G401 (cell line): ENCODE measurements at places on chromosomes 5 and 9. TPM values are rescaled to one million over a fixed set of nuclear protein-coding genes. Genes with fewer than 3 reads are reported as not detected.

DNA sequence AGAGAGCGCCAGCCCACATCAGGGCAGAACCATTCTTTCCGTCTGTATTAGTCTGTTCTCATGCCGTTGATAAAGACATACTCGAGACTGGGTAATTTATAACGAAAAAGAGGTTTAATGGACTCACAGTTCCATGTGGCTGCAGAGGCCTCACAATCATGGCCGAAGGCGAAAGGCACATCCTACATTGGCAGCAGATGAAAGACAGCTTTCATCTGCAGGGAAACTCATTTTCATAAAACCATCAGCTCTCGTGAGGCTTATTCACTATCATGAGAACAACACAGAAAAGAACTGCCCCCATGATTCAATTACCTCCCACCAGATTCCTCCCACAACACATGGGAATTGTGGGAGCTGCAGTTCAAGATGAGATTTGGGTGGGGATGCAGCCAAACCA lies 4.7 kb upstream of the FSD1L start:
- no peak for DNase-seq

GRCh38 chr5:93930098-93930497 lies 188.7 kb upstream of the POU5F2 start:
- DNase-seq = no peak

GRCh38 chr9:21174671-21175070 lies 8.2 kb upstream of the IFNA21 start:
- DNase-seq = no peak

DNA sequence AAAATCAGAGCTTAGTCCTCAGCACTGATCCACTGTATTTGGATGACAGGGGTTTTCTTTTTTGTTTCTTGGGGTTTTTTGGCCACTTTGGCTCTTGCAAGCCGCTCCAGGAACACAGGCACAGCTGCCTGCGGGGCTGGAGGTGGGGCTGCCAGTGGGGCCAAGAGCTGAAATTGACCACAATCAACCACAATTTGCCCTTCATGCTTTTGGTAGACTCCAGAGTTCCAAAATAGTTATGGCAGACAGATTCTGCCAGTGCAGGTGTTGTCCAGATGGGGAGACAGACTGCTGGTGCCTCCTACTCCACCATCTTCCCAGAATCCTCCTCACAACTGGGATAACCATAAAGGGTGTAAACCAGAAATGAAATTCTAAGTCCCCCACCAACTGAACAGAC lies 36.5 kb downstream of the PLEKHG4B start:
- DNase-seq = no peak

DNA sequence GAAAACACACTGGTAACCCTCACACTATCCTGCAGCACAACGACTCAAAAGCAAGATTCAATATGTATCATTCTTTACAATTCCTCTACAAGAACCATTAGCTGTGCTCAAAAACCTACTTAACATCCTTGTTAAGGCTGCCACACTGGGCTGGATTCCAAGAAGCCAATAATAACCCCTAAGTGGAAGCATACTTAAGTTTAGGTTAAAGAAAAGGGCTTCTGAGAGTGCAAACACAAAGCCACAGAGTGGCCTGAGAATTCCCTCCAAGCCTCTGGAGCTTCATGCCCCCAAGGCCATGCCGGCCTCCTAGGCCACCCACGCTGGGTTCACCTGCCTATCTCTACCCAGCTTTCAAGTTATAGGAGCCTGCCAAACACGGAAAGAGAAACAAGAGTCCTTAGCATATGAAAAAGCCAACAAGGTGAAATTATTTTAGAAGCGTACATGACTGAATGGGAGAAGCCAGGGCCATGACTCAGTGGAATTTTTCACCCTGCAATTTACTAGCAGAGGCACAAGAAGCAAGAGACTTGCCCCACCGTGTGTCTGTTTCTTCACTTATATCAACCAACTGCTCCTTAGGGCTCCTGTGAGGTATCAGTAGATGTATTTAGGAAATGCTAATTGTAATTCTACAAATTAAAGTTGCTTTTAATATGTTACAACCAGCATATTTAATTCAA lies 293.0 kb downstream of the SPOCK1 start:
- no peak for DNase-seq

DNA sequence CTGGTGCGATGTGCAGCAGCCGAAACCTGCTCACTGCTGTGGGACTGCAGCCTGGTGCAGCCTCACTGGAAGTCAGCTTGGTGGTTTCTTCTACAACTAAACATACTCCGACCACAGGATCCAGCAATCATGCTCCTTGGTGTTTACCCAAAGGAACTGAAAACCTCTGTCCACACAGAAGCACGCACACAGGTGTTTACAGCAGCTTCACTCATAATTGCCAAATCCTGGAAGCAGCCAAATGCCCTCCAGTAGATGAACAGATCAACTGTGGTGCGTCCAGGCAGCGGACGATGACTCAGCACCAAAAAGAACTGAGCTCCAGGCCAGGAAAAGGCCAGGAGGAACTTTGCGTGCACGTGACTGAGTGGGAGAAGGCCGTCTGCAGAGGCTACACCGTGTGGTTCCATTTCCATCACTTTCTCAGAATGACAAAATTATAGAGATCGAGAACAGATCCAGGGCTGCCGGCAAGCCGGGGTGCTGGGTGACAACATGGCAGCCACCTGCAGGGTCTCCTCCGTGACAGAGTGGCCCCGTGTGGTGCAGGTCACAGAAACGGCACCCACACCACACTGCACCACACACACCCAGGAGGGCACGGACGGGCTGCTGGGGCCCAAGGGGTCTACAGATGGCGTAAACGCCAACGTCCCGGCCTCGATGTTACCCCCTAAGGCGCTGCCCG lies 23.1 kb upstream of the NSMF start:
- no peak for DNase-seq

Gene CYLC2
- not detected in 2 replicates for total RNA-seq

Gene NFIB
- not detected in 2 replicates for total RNA-seq

Gene NIPAL4
- 0.18 and 0.58 TPM in 2 replicates for total RNA-seq

Gene ENDOG
- 31.6 and 67.6 TPM in 2 replicates for total RNA-seq
